ENCODE measurements at places on chromosomes 5 and 9. TPM values are rescaled to one million over a fixed set of nuclear protein-coding genes. Genes with fewer than 3 reads are reported as not detected.

The TAF1L gene
- under 0.01 TPM for total RNA-seq

The S100Z gene
- not detected for total RNA-seq

The ADAMTS2 gene
- 36.5 TPM for total RNA-seq

The SLC25A48 gene
- total RNA-seq, result not detected

The SLIT3 gene
- 42.5 TPM for total RNA-seq

The THBS4 gene
- 1.3 TPM for total RNA-seq

The NR6A1 gene
- total RNA-seq, result under 0.01 TPM

The PDLIM4 gene
- total RNA-seq, result 12.3 TPM

The FXN gene
- total RNA-seq, result 0.92 TPM

The ARID3C gene
- total RNA-seq, result 0.31 TPM

The ECSCR gene
- 13.7 TPM for total RNA-seq

The SRD5A1 gene
- total RNA-seq, result 10.0 TPM

The NEUROG1 gene
- total RNA-seq, result not detected

The TMEM245 gene
- total RNA-seq, result 50.2 TPM

The QRFP gene
- not detected for total RNA-seq

The PCDHB5 gene
- total RNA-seq, result 1.8 TPM

The ZDHHC11B gene
- 0.26 TPM for total RNA-seq

The PTGDS gene
- 21.8 TPM for total RNA-seq

The CCL27 gene
- total RNA-seq, result not detected

The TMC1 gene
- total RNA-seq, result 0.93 TPM

The PCDHGB3 gene
- total RNA-seq, result 8.4 TPM

The PFN3 gene
- total RNA-seq, result not detected

The FOXD1 gene
- total RNA-seq, result 0.44 TPM

The DMRT3 gene
- not detected for total RNA-seq

The KCNV2 gene
- total RNA-seq, result not detected

The SNX24 gene
- total RNA-seq, result 19.3 TPM

The PCDHGC4 gene
- 3.2 TPM for total RNA-seq

The PRRX2 gene
- 32.8 TPM for total RNA-seq

The CEL gene
- total RNA-seq, result 0.19 TPM
